ENCODE measurements at places on chromosomes 1 and 21.

DNA sequence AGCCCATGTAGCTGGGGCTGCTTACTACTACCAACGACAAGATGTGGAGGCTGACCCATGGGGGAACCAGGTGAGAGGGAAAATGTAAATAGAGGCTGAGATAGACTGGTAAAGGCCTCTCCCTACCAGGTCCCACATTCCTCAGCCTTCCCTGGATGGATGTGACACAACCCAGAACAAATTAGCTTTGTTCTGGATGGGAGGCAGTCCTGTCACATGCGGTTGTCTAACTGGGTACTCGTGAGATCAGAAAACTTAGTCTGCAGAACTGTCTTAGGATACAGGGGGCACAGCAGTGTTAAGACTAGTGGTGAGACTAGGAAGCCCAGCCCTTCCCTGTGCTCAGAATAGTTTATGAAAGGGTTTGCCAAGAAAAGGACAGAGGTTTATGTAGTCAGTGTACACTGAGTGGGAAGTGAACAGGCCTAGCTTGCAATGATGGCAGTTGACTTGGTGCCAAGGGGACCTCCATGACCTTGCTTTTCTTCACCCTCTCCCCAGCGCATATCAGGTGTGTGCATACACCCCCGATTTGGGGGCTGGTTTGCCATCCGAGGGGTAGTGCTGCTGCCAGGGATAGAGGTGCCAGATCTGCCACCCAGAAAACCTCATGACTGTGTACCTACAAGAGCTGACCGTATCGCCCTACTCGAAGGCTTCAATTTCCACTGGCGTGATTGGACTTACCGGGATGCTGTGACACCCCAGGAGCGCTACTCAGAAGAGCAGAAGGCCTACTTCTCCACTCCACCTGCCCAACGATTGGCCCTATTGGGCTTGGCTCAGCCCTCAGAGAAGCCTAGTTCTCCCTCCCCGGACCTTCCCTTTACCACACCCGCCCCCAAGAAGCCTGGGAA is 8.4 kb downstream of the MMACHC start:
- DNase-seq = peak; percentile 20

- DNase-seq = no peak
These were observed 49.1 kb downstream of the ERI3 start for GRCh38 chr1:44305962-44306422.

DNA sequence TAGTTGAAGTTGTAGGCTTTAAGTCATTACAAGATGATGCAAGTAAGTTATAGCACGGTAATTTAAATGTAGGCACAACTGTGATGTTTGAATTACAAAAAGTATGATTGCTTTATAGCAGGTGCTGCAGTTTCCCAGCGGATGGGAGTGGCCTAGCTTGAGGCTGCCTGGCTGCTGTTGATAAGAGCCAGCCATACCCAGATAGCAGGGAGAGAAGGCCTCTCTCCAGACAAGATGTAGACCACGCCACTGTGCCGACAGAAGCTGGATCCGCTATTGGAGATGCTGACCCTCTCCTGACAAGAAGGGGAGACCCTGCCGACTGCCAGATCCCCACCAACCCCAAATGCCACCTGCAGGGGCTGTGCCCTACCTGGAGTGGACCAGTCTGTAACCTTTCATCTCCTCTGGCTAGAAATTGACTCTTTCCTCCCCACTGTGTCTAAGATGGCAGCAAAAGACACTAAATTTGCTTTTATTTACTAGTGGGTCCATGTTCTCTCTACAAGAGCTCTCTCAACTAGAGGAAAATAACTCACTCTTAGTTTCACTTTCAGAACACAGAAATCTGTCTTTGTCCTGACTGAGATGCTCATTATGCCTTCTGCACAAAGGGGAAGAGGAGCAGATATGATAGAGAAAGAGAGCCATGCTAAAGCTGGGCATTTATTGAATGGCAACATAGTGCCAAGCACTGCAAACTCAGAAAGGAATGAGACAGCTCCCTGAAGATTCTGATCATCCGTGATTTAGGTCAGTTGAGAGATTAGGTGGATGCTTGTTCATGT is 127.9 kb downstream of the URB2 start:
- DNase-seq = no peak

DNA sequence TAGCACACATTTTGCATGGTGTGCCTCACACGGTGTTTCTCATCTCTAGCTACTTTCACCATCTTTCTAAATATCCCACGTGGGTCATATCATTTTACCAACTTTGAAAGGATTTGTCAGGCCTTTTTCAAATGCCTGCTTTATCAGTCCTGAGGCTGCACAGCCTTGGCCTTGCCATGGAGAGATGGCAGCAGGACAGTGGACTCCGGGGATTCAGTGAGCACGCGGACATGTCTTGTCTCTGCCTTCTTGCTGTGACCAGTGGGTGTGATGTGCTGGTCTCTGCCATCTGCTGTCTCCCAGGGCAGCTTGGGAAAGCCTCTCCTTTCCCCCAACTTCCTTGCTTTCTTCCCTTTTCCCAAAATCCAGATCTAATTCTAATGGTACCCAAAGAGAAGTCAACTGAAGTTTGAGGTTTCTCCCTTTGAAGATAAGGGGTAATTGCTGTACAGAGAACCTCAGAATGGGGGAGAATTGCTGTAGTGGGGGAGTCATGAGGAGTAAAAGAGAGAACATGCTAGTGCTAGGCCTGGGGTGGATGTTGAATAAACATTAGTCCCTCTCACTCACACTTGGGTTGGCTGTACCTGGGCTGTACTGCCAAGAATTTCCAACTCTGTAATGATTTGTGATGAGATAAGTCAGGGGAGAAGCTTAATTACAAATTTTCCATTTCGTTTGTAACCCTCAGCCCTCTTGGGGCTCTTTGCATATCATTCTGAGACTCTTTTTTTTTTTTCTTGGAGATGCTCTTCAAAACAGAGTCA is 99.5 kb downstream of the GALNT2 start:
- DNase-seq = no peak

DNA sequence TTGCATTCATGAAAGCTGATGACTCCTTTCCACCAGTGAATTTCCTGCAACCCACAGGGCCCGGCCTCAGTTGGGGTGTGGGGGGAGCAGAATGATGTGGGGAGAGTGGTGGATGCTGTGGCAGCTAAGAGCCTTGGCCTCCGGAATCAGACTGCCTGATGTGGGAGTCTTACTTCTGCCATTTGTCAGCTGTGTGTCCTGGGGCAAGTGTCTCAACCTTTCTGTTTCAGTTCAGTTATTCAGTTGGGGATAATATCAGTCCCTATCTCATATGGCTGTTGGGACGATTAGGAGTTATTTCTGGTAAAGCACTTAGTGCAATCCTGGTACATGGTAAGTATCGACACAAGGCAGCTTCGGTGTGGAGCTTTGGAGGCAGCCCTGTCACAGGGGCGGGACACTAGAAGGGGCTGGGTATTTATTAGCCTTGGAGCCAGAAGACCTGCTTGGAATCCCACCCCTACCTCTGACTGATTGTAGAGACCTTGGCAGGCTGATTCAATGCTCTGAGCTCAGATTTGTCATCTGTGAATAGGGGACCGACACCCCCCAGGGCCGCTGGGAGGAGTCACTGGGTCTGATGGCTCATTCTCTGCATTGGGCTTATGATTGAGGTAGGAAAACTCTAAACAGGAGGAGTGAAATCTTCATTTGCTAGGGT is 19.6 kb downstream of the ARHGEF10L start:
- DNase-seq = peak; percentile 41

- DNase-seq = no peak
These were observed 61.0 kb upstream of the CSF1 start for GRCh38 chr1:109849655-109850054.

- no peak for DNase-seq
These were observed 2.4 kb upstream of the SHISA4 start for GRCh38 chr1:201886103-201886885.

DNA sequence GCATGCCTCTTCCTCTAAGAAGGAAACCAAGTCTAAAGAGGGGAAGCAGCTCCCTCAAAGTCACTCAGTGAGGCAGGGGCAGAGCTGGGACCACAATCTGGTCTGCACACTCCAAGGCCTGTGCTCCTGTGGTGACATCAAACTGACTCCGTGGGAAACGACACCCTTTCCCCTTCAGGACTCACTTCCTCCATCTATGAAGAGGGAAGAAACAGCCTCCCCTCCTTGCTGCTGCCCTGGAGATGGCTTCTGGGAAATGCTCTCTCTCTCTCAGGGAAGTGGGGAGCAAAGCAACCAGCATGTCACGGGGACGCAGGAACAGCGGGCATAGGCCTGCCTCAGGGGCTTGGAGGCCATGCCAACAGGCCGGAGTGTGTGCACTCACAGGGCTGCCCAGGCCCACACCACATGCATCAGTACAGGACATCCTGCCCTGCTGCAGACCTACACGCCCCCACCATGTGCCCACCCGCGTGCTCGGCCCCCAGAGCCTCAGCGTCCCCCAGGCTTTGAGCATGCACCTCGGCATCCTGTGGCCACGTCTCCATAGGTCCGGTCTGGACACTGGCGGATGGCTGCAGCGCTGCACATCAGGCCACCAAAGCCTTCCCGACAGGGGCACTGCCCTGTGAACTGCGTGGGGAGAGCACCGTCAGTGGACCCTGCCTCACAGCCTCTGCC is 25.7 kb downstream of the LAMB3 start:
- DNase-seq = no peak
